ENCODE measurements at places on chromosomes 4 and X.
A peak's percentile ranks its signal among the peaks of the same experiment; 100 is the strongest.

GRCh38 chr4:8185295-8185694 is 13.8 kb upstream of the SH3TC1 start:
- DNase-seq, result no peak

DNA sequence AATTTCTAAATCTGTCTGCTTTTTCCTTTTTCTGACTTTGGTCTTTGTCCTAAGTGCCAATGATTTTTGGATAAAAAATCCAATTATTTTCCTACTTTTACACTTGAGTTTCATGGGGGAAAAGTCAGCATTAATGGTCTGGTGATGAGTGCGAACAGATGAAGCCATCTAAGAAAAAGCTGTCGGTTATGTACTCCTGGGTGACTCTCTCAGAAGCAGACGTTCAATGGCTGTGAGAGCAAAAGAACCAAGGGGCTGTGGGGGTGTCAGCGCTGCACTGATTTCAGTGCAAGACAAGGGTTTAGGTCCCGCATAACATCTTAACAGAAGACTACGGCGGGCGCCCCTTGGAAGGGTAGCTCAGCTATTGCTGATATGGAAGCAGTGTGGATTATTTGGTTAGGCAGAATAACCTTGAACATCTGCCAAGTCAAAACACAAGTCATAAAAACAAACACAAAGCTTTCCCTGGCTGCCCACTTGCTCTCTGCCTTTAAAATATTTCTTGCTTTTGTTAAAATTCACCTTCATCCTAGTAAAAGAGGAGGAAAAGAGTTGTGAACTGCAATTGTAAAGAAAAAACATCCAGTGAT is 240.5 kb downstream of the MAML3 start:
- DNase-seq, result no peak

DNA sequence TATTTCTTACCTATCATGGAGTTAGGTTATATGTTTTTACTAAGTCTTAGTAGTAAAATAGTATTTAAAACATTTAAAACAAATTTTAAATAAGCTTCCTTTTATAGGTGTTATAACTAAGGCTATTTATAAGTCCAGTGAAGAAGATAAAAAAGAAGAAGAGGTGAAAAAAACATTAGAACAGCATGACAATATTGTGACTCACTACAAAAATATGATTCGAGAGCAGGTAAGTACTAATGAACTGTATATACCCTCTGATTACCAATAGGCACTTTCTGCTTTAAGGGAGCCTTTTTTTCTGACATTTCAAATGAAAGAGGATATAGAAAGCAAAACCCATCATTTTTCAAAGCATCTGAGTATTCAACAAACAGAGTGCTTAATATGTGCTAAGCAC is 76.6 kb downstream of the USO1 start:
- DNase-seq, result no peak

- DNase-seq, result no peak
These were observed 73.3 kb upstream of the TLR3 start for GRCh38 chr4:185995665-185996064.

GRCh38 chr4:142600952-142601351 is 245.1 kb downstream of the INPP4B start:
- no peak for DNase-seq

GRCh38 chr4:135325264-135325663 is 1123.7 kb upstream of the PABPC4L start:
- no peak for DNase-seq

GRCh38 chrX:19791562-19791961 is 95.8 kb downstream of the SH3KBP1 start:
- no peak for DNase-seq

GRCh38 chr4:83486457-83487129 is 1.7 kb upstream of the ABRAXAS1 start:
- no peak for DNase-seq

DNA sequence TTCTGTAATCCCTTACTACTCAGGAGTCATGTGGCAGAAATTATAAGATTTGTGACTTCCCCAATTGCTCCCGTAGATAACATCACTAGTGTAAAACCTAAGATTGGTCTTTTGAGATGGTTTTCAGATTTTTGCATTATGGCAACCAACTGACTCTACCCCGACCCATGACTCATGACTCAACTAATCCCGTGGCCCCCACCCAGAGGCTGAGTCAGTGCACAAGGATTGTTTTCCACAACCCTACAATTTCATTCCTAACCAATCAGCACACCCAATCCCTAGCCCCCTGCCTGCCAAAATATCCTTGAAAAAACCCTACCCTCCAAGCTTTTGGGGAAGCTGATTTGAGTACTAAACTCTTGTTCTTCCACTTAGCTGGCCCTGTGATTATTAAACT is 109.4 kb upstream of the FAM9C start:
- no peak for DNase-seq

DNA sequence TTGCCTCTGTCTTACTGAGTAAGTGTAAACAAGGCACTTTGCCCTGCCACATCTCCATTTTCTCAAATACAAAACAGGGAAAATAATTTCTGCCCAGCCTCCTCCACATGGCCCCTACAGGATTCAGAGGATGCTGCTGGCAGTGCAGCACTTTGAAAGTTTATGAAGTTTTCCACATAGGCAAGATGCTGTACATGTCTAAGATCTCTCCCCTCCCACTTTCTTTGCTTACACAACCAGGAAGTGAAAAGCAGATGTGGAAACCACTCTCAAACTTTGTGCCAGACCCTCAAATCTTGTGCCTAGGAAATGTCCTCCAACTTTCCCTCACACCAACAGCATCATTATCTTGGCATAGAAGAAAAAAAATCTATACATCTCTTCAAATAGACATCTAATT is 257.0 kb upstream of the LDB2 start:
- DNase-seq, result no peak

GRCh38 chr4:993111-994029 is at the start of gene SLC26A1:
Gene SLC26A1 (minus strand): TSS chr4:993404. CDS start chr4:991703, 1,701 bp downstream.
- DNase-seq, result no peak

- DNase-seq, result peak; percentile 83
These were observed 759 bp upstream of the TBC1D1 start for GRCh38 chr4:37889849-37890800.

- no peak for DNase-seq
These were observed 3.6 kb downstream of the APOO start for GRCh38 chrX:23904096-23904495.

GRCh38 chr4:184873054-184873453 is 47.3 kb upstream of the ACSL1 start:
- DNase-seq, result no peak

- no peak for DNase-seq
These were observed 12.4 kb downstream of the LYAR start for GRCh38 chr4:4277531-4277930.

GRCh38 chr4:7207628-7208231 is 15.4 kb downstream of the SORCS2 start:
- DNase-seq, result no peak
